ENCODE measurements at places on chromosomes 7 and 10. TPM values are rescaled to one million over a fixed set of nuclear protein-coding genes. Genes with fewer than 3 reads are reported as not detected.

- no peak for DNase-seq
These were observed 3.0 kb upstream of the STMP1 start for GRCh38 chr7:135659159-135659846.

DNA sequence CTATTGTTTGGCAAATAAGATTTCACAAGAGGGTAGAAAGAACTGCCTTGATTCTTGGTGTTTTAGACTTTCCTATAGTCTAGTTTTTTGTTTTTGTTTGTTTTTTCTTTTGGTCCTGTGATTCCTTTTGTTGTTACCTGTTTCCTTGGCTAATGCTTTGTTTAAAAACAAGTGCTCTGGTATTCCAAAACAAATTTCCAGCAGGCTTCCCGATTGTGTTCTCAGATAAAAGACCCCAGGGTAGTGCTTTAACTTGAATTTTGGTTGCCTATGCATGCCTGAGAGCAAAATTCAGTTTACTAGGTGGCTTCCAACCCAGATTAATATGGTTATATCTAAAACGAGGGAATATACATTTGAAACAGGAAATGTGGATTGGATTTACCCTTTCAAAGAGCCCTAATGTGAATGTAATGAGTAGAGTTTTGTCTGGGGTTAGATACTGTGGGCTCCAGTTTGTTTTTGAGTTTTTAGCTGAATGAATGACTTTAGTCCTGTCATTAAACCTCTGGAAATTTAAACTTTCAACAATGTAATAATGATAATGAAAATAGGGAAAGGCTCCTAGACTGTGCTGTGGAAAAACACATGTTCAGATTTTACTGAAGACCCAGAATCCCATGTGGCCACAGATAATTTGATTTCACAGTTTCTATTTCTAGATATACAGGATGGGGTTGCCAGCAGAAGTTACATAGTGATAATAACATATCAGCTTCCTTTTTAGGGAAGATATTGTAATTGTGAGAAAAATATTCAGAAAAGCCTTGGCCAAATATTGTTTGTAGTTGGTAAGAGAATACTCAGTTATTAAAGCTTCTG, 23.9 kb downstream of the AUTS2 start:
- no peak for DNase-seq

- DNase-seq = no peak
These were observed 604 bp upstream of the SHTN1 start for GRCh38 chr10:117005527-117006055.

DNA sequence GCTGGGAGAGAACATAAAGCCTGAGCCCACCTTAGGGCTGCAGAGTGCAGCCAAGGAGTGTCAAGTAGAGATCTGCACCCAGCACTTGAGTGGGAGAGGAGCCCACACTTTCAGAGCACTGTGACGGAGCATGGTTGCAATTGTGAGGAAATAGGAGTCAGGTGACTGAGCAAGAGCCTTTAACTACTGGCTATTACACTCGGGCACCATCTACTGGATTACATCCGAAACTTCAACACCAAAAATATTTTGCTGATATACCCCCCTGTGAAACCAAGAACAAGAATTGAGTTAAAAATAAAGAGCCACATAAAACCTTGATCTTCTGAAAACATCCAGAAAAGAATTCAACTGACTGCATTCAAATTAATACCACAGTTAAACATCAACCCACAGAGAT, 657.9 kb downstream of the NXPH1 start:
- no peak for DNase-seq

DNA sequence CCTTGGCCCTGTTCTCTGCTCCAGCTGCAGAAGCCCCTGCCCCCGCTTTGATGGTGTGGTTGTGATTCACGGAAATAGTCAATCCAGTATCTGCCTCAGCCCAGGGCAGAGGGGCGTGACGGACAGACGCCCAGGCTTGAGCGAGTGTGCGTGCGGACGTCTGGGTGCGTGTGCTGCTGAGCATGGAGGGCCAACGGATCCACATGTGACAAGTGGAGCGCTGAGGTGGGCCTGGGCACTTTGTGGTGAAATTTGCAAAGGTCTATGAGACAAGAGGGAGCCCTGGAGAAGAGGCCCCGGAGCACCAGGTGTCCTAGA, 94.4 kb downstream of the WDR37 start:
- DNase-seq = no peak

DNA sequence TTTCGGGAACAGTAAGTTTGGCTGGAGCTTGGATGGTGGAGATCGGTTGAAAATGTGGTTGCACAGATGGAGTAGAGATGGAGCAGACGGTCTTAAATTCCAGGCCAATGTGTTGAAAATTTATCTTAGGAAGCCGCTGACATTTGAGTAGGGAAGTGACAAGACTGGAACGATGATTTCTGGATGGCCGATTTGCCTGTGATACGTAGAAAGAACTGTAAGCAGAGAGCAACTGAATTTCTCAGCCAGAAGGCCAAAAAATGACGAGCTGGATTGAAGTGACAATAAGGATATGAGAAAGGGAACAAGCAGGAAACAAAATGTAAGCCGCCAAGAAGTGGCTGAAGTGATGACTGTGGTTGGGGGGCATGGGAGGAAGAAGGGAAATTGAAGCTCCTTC, 687 bp upstream of the ARMC3 start:
- DNase-seq = no peak

- no peak for DNase-seq
These were observed 355.2 kb downstream of the CCSER2 start for GRCh38 chr10:84683550-84683949.

DNA sequence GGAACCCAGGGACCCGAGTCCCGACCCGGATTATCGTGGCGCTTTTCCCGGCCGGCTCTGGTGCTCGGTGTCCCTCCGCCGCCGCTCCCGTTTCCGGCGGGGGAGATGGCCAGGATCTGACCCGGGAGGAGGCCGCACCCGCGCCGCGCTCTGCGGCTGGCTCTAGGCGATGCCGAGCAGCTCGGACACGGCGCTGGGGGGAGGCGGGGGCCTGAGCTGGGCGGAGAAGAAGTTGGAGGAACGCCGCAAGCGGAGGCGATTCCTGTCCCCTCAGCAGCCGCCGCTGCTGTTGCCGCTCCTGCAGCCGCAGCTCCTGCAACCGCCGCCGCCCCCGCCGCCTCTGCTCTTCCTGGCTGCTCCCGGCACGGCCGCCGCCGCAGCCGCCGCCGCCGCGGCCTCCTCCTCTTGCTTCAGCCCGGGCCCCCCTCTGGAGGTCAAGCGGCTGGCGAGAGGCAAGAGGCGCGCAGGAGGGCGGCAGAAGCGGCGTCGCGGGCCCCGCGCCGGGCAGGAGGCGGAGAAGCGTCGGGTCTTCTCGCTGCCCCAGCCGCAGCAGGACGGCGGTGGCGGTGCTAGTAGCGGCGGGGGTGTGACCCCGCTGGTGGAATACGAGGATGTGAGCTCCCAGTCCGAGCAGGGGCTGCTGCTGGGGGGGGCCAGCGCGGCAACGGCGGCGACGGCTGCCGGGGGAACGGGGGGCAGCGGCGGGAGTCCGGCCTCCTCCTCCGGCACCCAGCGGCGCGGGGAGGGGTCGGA, 593 bp downstream of the CDK13 start:
- peak; percentile 60 for DNase-seq

DNA sequence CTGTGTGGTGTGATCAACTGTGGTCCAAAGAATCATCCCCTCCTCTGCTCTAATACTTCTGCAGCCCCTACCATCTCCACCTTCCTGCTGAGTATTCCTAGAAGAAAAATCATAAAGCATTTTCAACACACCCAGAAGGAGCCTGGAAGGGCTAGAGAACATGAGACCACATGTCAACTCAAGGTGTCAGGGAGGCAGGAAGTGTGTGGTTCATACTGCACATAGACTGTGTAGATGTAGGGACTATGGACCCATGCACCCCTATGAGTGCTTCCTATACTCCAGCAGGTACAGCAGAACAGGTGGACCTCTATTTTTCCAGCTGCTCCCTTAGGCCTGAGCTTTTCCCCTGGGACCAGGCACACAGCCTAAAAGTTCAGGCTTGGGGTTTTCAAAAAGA, 2.6 kb upstream of the ZNF746 start:
- DNase-seq = no peak

GRCh38 chr7:65820287-65820950, 52.5 kb upstream of the VKORC1L1 start:
- DNase-seq = no peak

DNA sequence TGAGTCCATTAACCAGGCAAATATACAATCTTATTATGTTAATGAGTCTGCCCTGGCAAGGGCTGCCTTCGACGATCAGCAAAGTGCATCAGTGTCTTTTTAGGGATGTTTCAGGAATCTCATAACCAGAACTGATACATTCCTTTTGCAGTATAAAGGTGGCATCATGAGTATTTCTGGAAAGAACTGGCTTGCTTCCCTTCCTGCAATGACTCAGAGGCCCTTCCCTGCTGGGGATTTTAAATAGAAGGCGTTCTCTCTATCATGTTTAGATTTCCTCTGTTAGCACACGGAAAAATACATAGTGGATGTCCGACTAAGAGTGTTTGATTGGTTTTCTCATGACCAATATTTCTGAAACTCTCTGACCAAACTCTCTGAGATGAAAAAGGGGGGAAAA, 1.8 kb downstream of the NPS start:
- DNase-seq = no peak

DNA sequence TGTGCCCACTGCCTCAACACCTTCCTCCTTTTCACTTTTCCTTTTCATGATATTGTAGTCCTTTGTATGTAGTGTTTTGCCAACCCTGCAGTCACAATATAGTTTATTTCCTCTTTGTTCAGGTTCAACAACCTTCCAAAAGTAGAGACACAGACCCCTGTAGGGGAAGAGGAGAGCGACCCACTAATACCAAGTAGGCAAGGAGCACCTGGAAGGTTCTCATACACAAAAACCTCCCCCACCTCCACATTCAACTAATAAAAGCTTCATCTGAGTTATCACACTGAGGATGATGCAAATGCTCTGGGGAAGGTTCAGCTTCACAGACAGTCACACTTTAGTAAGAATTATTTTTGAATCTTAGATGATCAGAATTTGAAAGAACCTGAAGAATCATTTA, 41.6 kb downstream of the PIK3AP1 start:
- DNase-seq = no peak

GRCh38 chr10:24415455-24416125, 206.7 kb downstream of the KIAA1217 start:
- DNase-seq = peak; percentile 81

DNA sequence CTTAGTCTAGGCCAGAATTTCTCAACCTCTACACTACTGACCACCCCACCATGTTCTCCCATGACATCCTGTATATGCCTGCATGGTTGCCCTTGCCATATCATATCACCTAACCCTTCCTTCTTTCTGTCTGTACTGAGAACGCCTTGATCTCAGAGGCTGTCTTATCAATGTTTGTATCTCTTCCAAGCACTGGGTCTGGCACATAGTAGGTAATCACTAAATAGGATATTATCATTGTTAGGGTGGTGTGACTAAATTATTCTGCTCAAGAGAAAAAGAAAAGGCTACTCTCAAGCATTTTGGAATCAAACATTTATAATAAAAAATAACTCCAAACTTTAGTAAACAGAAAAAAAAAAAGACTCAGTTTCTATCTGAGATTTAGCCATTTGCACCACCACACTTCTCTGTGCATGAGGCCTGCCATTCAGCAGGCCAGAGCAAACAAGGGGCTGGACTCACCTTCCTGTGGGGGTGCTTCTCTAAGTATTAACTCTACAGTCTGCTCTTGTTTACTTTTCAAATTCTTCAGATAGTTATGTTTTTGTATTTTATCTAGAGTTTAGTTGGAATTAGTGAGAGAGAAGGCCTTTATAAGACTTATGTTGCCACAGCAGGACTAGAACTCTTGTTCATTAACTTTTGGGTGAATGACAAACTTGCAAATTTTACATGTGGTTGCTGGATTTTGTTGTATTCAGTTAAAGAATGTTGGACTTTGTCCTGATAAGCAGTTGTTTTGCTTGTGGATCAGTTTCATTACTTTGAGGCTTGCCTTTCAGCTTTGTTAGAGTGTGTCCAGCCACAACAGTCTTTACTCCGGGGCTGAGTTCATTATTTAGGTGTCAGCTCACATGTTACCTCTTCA, 5.4 kb downstream of the AGBL3 start:
- DNase-seq = no peak

DNA sequence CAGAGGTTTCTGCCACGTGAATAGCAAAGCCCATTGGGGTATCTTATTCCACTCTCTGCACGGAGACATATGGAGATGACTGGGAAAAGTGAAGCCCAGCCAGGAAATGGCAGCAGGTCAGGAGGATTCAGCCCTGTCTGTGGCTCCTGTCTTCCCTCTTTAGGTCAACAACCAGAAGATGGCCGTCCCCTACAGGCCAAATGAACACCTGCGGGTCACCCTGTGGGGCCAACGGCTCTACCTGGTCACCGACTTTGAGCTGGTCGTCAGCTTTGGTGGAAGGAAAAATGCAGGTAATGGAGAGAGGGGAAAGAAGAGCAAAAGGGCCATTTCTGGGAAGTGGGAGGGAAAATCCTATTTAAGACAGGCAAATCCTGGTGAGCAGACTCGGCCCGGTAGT, 38.3 kb downstream of the EPHB4 start:
- no peak for DNase-seq

DNA sequence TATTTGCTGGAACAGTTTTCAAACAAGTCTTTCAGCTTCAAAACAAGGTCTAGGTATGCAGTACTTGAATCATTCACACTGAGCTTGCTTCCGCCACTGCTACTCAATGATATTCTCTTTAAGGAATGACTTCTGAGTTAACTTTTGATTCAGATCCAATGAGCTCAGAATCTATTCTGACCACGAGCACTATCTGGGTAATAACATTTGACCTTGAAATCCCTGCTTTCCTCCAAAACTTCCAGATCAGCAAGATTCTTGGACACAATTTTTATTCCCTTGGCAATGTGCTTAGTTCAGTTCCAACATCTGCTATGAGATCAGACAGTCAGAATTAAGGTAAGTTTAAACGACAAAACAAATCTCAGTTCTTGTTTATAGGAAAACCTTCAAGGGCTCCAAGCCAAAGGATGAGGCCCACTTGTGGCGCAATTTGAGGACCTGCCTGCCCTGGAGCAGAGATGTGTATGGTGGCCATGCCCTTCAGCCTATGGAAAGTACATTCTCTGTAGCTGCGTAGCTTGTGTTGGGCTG, 87.2 kb downstream of the RNF216 start:
- no peak for DNase-seq

GRCh38 chr7:104825099-104825498, 188.9 kb upstream of the KMT2E start:
- no peak for DNase-seq

DNA sequence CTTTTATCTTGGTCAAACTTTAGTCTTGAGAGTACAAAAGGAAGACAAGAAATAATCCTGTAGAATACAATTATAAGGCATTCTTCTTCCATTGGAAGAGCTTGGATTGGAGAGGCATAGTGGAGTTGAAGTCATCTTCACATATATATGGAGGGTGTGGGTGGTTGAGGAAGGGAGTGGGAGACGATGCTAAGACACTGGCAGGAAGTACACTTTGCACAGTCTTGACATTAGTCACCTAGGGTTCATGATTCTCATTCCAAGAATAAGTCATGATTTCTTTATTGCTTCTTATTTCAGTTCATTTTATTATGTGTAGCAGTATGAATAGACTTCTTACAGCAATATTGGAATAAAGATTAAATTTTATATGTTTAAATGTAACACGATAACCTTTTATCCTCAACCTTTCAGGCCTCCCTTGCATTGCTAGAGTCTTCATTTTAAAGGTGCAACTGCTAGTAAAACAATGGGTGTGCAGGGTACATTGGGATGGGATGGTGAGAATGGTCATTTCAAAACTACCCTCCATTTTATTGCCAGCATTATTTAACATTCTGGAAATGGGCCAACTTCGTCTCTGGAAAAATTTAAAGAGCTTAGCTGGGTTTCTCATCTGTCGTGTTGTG, 12.3 kb upstream of the SLC26A3 start:
- DNase-seq = no peak

The MALRD1 gene
- 8.6 TPM for total RNA-seq

The NPTX2 gene
- 3.3 TPM for total RNA-seq

Data from breast epithelium (tissue), 4 donors.